ENCODE measurements at places on chromosomes 7 and 10.

- no peak for DNase-seq
Measured at GRCh38 chr7:157609932-157610640, 273.3 kb downstream of the DNAJB6 start.

DNA sequence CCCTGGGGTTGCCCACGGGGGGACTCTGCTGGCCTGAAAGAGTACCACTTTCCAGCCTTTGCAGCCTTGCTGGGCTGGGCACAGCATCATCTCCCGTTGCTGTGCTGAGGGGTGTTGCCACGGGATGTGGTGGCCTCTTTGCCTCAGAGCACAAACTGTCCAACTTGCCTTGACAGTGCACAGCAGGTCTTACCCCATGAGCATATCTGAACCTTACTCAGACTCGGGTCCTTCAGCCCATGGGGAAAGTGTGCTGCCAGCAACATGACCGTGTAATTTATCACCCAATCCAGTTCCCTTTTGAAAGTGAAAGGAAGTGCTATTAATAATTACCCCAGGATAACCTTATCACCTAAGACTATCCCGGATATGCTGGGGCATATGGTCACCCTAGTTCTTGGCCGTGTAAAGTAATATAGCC lies 46.8 kb downstream of the TBXAS1 start:
- DNase-seq, result no peak

- DNase-seq, result no peak
Measured at GRCh38 chr7:140570120-140570519, 70.5 kb downstream of the DENND2A start.

GRCh38 chr10:47183704-47184041 lies 116.3 kb upstream of the GDF10 start:
- DNase-seq, result no peak

GRCh38 chr10:101512738-101513137 lies 75.3 kb downstream of the POLL start:
- DNase-seq, result no peak

DNA sequence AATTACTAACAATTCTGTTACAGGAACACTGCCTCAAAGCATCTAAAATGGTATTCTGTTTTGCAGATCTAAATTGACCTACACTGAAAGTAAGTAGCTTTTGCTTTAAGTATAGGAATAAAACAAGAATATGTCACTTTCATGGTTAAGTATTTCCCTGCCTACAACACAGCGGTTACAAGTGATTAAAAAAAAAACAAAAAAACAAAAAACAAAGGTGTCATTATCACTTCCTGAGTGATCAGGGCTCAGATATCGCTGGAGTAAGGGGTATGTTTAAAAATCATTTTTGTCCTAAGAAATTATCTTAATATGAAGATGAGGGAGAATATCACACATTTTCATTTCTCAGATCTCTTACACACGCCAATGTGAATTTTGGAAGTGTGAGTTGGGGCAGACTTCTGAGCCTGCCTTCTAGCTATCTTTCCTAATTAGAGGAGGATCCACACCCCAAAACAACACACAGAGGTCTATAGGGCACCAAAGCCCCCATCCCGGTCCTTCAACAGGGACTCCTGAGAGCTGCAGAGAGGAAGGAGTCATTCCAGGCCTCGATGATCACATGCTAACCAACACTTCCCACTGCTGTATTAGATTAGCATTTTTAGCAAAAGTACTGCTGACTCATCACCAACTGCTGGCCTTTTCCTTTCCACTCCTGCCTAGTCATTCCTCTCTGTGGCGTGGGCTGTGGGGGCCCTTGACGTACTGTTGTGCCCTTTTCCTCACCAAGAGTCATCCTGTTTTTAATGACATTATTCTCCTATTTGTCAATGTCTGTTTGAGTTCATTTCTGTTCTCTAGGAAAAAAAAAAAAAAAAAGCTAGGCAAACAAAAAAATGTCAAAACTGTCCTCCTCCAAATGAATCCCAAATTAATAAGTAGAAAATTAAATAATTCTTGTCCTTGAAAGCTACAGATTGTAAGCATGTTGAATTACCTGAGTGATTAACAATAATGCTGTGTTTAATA lies 31.2 kb downstream of the PRTFDC1 start:
- DNase-seq, result peak; percentile 93

GRCh38 chr7:20220921-20221547 lies 3.9 kb upstream of the MACC1 start:
- DNase-seq, result no peak

DNA sequence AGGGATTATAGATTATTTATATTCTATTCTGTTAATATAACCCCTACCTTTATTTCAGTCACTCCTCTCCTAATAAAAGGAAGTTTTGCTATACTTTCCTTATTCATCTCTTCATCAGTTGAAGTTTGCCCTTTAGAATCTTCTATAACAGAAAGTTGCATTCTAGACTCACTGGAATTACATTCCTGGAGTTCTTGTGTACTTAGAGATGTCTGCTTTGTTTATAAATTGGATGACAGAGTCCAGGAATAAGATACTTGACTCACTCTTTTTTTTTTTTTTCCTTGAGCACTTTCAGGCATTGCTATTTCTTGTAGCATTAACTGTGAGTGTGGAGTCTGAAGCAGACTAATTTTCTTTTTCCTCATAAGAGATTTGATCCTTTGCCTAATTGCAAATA lies 640.8 kb downstream of the XPNPEP1 start:
- no peak for DNase-seq

- no peak for DNase-seq
Measured at GRCh38 chr7:95737828-95738505, 34.4 kb upstream of the DYNC1I1 start.

GRCh38 chr7:23106823-23107663 lies 1.5 kb downstream of the KLHL7 start:
- peak; percentile 13 for DNase-seq

GRCh38 chr10:130002606-130003005 lies 38.5 kb upstream of the EBF3 start:
- no peak for DNase-seq

DNA sequence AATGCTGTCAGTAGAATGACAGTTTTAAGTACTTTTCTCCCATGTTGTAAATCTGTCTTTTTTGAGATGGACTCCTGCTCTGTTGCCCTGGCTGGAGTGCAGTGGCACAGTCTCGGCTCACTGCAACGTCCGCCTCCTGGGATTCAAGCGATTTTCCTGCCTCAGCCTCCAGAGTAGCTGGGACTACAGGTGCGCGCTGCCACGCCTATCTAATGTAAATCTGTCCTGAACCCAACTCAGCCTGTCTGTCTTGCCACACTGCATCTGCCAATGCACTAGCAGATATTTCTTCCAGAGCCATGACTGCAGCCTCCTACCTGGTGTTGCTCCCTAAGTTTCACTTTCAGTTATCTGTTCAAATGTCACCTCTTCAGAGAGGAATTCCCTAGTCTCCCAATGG lies 264.1 kb downstream of the PHF14 start:
- no peak for DNase-seq

DNA sequence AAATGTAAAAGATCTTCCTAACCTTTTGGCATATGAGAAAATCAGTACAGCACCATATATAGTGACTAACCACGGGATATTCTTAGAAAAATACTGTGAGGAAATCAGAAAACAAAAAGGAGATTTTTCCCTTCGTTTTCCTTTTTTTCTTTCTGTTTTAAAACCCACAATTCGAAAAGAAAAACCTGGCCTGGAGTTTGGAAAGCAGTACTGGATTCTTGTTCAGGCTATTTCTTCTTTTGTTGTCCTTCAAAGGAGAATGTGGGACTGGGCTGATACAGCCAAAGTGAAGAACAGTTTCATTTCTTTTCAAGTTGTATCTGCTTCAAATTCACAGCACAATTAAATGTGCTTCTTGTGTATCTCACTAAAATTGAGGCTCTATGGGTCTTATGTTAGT lies 156.8 kb upstream of the PHYHIPL start:
- DNase-seq, result peak; percentile 71

GRCh38 chr7:38224392-38224791 lies 46.3 kb downstream of the STARD3NL start:
- DNase-seq, result no peak

DNA sequence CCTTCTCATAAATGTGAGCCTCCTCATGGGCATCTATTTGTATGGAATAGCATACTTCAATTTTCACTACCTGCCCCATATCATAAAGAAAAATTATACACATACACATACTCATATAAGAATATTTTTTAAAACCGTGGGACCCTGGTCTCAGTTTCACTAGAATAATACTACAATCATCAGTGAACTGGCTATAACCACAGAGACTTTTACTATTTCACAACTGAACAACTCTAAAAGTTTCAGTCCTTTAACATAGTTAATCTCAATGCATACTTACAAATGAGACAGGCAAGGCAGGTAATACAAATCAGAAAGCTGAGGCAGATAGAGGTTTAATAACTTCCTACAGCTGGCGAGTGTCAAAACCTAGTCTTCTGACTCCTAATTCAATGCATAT lies 83.1 kb downstream of the LRRN3 start:
- DNase-seq, result no peak

DNA sequence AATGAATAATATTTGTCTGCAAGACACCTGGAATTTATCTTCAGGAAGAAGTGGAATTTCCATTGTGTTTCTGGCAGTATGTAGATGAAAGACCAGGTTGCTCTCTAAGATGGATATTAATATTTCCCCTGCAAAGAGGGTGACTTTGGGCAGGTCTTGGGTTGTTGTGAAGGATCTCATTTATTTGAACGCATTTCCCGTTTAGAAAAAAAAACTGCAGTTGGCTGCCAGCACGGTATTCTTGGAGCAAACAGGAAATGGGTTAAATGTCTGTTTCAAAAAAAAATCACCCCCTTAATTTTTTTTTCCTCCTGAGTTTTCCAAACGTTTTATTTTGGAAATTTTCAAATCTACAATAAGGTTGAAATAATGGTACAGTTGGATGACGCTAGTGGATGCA lies 11.5 kb downstream of the EIF4H start:
- DNase-seq, result no peak

GRCh38 chr7:48964074-48964473 lies 39.7 kb downstream of the CDC14C start:
- DNase-seq, result peak; percentile 90

DNA sequence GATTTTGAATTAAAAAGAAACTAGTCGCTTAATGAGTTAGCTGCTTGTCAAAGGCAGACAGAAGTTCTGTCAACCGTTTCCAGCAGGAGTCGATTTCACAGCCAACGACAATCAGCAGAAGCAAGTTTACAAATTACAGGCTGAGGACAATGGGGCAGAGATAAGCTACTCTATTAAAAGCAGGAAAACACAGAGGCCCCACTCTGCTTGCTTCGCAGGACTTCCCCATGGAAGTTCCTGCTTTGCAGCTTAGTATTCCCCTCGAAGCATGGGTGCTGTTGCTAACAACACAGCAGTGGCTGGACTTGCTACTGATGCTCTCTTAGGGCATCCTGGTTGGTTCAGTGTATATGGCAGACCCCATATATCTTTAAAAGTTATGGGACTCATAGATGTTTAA lies 50.8 kb upstream of the KLF6 start:
- DNase-seq, result peak; percentile 41

- no peak for DNase-seq
Measured at GRCh38 chr7:113092762-113093161, 6.1 kb upstream of the GPR85 start.

- no peak for DNase-seq
Measured at GRCh38 chr7:130850956-130851355, 116.9 kb upstream of the KLF14 start.

- DNase-seq, result no peak
Measured at GRCh38 chr10:76052682-76053503, 621.5 kb downstream of the LRMDA start.

GRCh38 chr10:103645141-103646054 lies 151.9 kb downstream of the NEURL1 start:
- DNase-seq, result peak; percentile 56

- no peak for DNase-seq
Measured at GRCh38 chr10:12535656-12536055, 186.3 kb downstream of the CAMK1D start.

DNA sequence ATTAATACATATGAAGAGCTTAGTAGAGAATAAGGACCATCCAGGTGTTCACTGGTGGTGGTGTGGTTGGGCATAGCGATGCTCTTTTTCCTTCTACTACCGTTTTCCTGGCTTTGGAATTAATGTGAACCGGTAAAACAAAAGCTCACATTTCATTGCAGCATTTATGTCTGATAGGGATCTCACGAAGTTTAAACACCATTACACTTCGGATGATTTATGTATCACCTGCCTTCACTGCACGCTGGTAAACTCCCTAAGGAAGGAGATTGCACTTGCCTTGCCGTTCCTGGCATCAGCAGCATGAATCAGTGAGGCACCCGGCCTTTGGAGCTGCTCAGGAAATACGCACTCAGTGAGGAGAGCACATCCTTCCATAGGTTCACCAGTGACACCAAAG lies 47.5 kb downstream of the WIPF3 start:
- no peak for DNase-seq

DNA sequence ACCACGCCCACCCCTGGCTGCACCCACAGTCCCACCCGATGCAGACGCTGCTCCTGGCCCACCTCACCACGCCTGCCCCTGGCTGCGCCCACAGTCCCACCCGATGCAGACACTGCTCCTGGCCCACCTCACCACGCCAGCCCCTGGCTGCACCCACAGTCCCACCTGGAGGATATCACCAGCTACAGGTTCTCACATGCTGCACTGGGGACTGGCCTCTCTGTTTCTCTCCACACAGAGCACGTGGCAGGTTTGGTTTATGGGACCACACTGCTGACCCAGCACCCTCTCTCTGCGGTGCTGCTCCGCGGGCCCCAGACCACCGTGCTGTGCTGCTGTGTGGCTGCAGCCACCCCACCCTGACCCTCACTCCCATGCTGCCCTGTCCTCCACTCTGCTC lies 120.9 kb downstream of the VIPR2 start:
- no peak for DNase-seq

DNA sequence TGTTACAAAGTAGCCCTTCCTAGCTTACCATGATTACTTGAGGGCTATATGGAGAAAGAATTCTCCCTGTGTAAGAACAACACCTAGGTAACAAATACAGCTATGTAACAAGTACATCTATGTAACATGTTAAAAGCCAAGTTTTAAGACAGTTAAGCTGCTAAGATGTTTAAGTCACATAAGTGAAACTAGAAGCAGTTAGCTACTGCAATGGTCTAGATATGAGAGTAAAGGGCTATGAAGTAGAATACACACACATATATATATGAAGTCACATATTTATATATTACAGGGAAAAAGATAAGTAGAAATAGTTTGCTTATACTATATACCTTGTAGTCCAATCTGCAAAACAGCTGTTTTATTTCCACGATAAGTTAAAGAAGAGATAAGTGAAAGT lies 14.4 kb downstream of the POT1 start:
- DNase-seq, result no peak

DNA sequence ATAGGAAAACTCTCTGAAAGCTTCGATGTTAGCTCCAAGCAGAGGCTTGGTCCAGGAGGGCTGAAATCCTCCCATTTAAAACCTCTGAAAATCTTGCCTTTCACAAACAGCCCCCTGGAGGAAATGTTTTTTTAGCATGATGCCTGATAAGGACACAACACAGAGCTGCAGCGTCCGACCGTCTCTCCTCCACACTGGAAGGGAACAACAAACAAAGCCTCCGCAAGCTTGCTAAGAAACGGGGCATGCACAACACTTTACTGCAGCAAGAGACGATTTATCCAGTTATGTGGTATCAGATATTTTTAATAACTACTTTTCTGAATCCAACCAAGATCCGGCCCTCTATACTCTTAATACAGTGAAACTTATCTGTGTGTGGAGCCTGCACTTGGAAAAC lies 182.3 kb downstream of the PTPRN2 start:
- DNase-seq, result no peak
